Astrocyte (in vitro differentiated cells and primary cell): ENCODE measurements at places on chromosomes 2 and 18.

DNA sequence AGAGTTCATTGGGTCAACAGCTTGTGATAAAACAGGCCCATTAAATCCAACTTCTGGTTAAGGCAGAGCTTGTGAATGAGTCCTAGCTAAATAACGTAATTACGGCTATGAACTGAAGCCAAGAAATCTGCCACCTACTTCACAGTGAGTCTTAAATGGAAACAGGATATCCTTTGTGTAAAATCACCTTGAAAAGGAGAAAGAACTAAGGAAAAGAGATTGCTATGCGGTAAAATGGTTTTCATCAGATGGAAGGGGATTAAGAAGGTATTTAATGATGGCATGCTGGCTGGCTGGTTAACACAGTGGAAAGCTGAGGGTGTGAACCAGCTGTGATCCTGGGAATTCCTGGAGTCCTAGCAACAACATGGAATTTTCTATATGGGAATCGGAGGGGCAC lies 156.6 kb downstream of the DOK6 start:
- no peak for DNase-seq

DNA sequence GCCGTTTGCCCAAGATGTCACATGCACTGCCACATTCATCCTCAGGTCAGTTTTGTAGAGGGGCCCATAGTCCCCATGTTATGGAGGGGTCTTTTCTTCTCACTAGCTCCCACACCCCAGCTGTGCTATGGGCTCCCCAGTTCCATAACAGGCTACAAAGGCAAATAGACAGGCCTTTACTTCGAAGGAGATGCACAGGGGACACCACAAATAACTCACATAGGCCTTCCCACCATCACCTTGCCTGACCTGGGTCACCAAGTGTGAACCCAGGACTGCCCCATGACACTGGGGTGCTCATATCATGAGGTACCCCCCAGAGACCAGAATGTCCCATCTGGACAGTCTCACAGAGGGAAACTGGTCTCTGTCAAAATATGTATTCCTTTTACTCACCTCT lies 15.0 kb upstream of the INO80C start:
- DNase-seq: no peak

DNA sequence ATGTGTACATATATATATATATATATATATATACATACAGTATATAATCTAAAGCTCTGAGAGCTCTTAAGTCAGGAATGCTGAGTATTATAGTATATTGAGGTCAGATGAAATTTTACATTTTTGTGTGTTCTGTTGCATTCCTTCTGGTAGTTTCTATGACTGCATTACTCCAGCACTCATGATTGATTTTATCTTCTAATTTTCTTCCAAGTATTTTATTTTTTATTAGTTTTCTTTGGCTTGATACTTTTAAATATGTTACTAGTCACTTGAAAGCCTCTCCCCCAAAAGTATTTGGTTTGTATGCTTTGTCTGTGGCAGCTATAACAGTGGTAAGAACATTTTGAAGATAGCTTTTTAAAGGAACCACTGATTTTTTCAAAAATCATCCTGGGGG lies 25.0 kb downstream of the METTL21A start:
- peak; percentile 22 for DNase-seq

DNA sequence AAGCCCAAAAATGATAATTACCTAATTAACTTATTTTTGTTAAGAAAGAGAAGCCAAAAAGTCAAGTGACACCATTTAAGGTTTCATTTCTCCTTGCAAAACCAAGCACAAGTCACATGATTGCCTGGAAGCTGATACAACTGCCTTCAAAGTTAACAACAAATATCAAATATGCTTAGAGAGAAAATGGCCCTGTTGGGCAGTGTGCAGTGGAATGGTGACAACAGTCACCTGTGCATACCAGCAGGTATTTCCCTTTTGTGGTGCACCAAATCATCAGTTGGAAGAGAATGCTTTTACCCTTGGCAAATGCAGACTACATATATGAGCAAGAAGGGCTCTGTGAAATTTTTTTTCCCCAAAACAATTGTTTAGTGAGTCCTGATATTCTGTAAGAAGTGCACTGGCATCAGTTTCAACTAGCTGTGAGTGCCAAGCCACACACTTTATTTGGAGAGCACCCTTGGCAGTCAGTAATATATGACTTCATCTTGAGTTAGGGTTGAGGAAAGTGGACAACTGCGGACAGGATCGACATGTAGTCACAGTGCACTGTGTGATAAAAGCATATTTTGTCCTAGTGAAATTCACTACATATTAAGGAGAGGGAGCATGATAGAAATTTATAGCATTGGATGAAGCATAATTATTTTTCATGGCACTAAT lies 74.9 kb upstream of the DOCK10 start:
- DNase-seq: peak; percentile 69

- DNase-seq: no peak
Measured at GRCh38 chr18:21327101-21327500, 85.1 kb downstream of the GREB1L start.
